ENCODE measurements at places on chromosomes 3 and 15.

DNA sequence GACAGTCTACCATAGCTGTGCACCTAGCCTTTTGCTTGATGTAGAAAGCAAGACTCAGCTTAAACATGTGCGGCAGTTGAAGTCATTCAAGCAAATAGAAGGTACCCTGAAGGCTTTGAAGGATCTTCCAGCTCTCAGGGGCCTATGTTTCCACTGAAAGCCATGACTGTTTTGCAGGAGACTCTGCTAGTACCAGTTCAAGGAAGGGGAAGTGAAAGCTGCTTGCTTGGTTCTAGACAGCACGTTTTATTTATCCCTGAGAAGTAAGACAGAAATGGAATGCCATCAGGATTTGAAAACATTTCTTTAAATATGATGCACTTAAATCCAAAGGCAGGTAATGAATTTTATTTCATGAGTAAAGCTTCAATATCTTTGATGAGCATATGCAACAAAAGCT lies 311.4 kb downstream of the PDCD6IP start:
- no peak for DNase-seq

GRCh38 chr15:74167891-74168331 lies 5.6 kb upstream of the ISLR start:
- no peak for DNase-seq

DNA sequence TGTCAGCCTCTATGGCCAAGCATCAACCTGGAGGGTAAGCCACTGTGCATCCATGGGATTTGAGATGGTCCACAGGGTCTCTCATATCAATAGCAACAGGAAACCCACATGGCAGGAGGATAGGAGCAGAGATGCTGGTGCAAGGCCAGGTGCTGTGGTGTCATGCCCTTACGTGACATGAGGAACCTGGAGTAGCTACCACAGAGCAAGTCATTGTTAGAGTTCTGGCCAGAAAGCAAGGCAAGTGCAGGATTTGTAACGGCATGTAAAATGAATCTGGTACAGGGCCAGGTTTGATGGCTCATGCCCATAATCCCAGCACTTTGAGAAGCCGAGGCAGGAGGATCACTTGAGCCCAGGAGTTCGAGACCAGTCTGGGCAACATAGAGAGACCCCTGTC lies 14.8 kb upstream of the ZNF774 start:
- no peak for DNase-seq

GRCh38 chr3:154120961-154121700 lies at the start of gene ARHGEF26:
Gene ARHGEF26, plus strand, starts transcription at chr3:154121390. Its CDS starts 603 bp downstream, at chr3:154121993.
- DNase-seq, result peak; percentile 92

DNA sequence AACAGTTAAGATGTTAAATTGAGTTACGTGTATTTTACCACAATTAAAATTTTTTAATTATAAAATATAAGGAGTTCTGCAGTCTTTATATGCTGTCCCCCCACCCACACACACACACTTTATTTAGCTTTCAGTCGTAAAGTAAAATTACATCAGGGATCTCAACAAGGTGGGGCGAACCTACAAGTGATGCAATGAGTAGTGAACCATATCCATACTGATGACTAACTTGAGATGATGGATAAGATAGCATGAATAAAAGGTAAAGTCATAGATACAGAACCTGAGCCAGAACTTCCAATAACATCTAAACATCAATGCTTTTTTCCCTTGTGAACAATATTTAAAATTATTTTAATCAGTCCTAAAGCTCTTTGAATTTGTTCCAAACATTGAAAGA lies 77.2 kb downstream of the VPS13C start:
- DNase-seq, result no peak

GRCh38 chr3:36032180-36033047 lies 347.9 kb upstream of the STAC start:
- DNase-seq, result no peak

- DNase-seq, result no peak
These were observed 199.2 kb upstream of the SLC2A2 start for GRCh38 chr3:171225708-171226107.

DNA sequence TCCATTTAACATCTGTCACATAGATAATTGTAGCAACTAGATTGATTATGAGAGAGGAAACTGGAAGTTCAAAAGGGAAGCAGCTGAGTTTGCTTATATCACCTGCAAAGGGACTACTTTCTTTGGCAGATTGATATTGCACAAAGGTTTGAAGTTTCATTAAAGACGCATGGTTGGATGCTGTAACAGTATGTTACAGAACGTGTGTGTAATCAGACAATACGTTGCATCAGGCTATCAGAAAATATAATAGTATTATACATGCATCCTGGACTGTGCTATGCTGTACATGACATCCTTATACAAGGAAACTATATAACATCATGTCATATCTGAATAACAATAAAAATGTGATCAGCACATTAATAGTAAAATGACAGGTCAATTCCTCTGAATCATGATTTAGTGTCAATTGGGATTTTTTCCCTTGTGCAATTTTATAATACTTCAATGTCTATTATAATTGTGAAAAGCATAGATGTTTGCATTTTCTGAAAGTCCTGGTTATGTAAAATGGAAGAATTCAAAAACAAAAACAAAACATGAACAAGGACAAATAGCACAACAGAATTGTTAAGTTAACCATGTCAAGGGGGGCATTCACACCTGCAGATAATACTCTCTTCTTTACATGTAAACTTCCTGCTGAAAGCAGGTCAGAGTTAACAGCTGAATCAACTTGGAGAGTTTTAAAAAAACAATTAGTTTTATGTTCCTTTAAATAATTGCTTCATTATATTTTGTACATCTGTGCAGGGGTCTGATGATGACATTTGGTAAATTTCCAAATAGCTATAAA lies 283.2 kb upstream of the KCNH8 start:
- no peak for DNase-seq

Data from ascending aorta (tissue), 2 donors.